ENCODE measurements at places on chromosomes 1 and 21.

- DNase-seq: no peak
These were observed 74.6 kb upstream of the PTGFRN start for GRCh38 chr1:116835161-116835560.

DNA sequence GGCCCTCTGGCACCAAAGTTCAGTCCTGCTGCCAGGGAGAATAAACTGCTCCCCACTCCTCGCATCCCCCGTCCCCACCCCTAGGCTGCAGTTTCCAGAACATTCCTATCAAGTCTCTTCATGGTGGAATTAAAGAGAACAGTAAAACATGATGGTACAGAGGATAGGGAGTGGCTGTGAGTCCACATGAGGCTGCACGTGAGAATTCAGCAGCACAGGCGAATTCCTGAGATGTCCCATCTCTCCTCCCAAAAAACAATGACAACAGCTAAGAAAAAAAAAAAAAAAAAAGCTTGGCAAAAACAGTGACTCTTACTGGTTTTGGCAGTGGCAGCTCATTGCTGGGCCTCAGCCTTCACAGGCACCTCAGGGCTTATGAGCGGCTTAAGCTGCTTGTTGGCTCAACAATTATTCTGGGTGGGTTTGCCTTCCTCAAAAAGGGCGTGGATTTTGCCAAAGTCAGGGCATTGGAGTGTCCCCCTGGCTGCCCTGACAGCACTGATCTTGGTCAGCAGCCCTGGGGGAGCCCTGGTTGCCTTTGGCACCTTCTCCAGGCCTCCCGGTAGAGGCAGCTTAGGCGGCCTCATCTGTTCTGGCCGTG lies 5.7 kb upstream of the IFFO2 start:
- no peak for DNase-seq

DNA sequence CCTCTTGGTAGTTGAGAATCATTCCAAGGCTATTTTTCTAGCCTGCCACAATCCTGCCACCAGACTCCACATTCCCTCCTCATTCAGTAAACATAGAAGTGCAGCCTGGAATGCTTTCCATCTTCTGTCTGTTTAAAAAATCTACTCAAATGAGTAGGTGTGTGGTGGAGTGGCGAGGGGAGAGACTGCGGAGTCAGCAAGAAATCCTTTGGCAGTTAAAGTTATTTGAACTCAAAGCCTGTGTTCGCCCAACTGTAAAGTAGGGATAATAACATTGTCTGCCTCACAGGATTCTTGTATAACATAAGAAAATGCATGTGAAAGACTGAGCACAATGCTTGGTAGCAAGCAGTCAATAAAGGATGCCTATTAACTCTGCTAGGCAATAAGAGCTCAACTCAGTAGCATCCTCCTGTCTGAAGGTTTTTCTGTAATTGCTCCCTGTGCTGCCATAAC lies 22.2 kb upstream of the DPT start:
- DNase-seq: no peak

- no peak for DNase-seq
These were observed 69.1 kb upstream of the STUM start for GRCh38 chr1:226479474-226479873.

DNA sequence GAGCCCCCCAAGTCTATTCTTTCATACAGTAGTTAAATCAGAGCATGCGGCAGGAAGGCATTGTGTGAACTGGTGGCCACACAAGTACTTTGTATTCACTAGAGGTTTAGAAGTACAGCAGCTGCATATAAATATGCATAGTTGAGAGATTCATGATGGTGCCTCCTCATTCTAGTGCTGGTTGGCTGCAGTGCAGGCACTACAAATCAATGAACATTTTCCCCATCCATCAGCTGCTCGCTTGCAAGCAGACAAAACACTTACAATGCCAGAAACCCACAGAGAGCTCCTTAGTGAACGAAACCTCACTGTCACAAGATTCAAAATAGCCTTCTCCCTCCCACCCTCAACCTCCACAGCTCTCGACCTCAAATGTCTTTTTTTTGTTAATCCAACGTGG lies 726.2 kb downstream of the USP25 start:
- DNase-seq: no peak

DNA sequence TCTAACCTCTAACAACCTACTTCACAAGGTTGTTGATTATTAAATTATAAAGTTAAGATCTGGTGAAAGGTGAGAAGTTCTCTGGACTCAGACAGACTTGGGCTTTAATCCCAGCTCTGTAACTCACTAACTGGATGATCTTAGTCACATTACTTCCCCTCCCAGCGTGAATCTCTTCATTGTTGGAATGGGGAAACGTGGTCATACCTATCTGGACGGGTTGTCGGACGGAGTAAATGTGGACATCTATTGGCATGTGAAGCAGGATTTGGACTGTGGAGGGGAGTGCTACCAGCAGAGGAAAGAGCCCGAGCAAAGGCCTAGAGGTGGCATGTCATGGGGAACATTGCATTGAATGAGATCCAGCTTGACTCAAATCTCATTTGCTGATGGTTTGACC lies 45.1 kb upstream of the RPL11 start:
- DNase-seq: no peak

GRCh38 chr1:232873931-232874330 lies 68.7 kb downstream of the MAP10 start:
- DNase-seq: no peak

DNA sequence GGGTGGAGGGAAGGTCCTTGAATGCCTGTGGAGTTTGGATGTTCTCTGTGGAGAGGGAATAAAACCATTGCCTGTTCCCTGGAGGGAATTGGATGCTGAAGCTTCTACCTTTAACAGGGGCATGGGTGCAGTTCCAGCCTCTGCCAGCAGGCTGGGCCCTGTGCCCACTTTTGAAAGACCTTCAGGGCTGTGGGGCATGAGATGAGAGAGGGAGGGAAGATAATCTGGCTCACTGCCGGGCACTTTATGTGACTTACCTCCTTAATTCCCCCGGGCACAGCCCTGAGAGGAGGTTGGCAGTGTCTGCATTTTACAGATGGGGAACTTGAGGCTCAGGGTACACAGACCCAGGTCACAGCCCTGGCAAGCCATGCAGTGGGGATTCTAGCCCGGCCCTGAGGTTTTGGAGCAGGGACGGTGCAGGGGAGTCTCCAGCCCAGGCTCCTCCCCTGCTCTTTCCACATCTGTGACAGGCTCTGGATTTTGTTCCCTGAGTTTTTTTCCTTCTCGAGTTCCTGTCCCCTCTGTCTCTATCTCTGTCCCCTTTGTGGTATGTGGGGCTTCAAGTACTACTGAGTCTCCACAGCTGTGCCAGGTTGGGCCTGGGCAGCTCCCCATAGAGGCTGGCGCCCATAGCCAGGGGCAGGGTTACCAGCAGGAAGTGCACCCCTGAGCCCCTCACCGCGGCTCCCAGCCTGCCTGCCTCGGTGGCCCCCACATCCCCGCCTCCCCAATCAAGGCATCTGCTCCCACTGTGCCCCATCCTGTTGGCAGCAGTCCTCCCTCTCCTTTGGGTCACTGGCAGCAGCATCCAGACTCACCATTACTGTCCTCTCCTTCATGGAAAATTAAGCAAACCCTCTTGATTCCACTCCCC lies 14.0 kb upstream of the THEMIS2 start:
- DNase-seq: peak; percentile 83

DNA sequence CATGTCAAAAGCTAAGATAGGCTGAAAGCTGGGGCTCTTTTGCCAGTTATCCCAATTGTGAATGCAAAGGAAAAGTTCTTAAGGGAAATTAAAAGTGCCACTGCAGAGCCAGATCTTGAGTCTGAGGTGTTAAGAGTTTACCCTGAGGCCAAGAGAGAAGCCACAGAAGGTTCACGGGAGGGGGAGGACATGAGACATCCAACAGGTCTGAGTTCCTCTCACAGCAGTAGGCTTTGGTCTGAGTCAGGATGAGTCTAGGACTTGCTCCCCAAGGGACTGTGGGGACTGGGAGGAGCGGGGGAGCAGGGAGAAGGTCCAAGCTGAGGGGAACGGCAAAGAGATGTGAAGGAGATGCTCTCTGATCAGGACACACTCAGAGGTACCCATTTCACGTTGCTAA lies 411.2 kb upstream of the CAMK1G start:
- no peak for DNase-seq

DNA sequence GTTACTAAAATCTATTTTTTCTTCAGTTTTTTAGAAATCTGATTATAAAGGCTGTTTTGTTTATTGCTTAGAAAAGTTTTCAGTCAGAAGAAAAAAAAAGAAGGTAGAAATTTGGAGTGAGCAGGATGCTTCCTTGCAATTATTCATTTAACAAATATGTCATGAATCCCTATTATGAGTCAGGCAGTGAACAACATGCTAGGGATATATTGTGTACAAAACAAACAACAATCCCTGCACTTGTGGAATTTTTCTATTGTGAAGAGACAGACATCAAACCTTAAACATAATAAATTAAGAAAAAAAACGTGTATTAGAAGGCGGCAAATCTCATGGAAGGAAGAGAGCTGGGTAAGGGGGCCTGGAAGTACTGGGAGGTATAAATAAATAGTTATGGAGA lies 664.1 kb upstream of the CAMK1G start:
- DNase-seq: no peak

- DNase-seq: no peak
These were observed 5.1 kb upstream of the PARK7 start for GRCh38 chr1:7956218-7957032.

DNA sequence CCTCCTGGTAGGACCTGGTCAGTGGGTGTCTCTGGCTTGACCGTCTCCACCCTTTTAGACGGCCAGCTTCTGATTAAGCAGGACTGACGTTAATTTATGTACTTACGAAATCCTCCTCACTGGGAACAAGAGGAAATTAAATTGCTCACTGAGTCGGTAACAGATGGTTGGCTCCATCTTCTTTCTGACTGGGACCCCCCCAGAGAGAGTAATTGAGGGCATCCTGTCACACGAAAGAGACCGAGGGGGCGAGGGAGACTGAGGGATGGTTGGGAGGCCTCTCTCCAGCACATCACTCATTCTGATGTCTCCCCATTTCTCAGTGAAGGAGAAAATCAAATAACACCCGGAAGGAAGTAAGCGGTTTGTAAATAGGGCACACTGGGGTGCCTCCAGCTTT lies 104.8 kb downstream of the OMA1 start:
- no peak for DNase-seq

DNA sequence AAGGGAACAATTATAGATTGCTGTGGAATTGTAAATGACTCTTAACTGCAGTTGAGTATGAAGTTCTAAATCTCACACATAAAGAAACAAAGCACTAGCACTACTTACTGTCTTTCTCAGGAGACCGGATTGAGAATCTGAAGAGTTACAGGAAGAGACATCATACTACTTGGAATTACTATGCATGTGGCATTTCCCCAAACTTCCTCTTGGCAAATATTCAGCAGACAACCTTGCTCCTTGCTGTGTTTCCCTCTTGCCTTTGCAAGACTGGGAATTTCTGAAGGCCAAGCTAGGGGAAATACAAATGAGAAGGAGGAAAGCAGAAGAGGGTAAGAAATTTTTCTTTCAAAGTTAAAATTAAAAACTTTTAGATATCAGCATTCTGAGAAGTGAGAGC lies 173.6 kb upstream of the KCTD3 start:
- DNase-seq: no peak

DNA sequence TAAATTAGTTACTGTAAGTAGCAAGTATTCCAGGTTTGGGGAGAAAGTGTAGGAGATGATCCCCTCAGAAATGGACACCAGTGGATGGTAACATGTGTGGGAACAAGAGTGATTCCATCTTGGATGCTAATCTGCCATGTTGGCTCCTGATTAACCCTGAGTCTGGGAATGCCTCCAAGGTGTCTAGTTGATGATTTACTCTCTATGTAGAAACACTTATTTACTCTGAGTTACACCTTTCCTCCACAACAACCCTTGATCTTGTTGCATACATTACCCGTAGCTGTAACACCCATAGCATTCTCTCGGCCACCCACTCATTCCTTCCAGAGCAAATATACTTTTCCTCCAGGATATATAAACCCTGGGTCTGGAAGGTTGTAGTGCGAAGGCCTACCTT lies 315.9 kb upstream of the GREM2 start:
- no peak for DNase-seq

DNA sequence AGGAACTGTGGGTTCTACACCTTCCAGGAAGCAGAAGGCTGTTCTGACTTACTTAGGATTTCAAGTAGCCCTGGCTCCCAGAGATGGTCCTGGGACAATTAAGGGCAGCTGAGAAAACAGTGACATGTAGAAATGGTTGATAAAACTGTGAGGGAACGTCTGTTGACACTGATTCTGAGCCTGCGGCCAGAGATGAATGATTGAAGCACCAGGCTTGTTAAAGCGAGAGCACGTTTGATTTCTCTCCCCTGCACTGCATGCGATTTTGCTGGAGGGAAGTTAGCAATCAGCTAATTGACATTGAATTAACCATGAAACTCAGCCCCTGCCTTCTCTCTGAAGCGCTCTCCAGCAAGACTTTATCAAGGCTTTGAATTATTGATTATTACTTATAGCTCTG lies 29.9 kb upstream of the POU3F1 start:
- no peak for DNase-seq

DNA sequence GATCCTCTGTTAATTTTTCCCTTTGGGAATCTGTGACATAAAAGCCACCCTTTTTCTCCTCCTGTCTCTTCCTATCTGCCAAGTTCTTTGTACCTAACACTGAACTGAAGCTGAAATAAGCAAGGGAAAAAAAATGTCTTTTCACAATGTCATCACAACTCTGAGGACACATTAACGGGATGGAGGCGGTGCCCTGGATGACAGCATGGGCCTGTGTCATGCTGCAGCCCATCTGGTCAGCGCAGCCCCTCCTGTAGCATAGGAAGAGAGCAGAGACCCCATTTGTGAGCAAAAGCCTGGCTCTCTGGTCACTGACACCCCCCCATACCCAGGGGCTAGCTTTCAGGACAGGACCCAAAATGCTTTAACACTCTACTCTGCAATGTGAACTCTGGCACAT lies 22.5 kb downstream of the SYT2 start:
- DNase-seq: no peak

DNA sequence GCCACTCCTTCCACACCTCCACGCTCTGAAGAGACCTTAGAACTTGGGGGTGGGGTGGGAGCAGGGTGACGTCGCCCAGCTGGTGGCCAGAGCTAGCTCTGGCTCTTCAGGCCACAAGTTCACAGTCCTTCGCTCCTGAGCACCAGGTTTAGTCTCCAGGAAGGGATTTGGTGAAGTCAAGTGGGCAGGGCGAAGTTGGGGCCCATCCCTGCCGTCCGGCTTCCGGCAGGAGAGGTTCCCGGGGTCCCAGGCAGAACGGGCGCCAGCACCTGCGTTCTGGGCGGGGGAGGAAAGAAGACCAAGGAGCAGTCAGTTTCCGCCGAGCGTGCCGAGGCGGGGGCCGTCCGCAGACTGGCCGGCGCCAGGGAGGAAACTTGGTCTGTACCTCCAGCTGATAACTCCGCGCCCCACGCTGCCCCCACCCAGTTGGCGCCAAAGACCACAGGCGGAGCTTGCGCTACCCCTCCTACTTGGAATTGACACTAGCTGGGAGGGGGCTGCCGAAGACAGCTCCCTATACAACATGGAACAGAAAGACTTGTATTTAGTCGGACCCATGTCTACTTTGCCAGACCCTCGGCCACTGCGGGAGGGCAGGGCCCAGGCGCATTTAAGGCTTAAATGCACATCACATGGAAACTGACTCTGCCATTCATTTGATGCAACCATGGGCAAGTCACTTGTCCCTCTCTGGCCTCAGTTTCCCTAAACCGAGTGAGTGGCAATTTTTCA lies 995 bp downstream of the ID3 start:
- peak; percentile 48 for DNase-seq

Measured in stimulated activated CD4-positive, alpha-beta T cell treated with anti-CD3 and anti-CD28 coated beads, Interleukin-12 subunit alpha, Interleukin-12 subunit beta, amount 100 ng/mL, for 24 hours (primary cell).